ENCODE measurements at places on chromosomes 7 and 10. TPM values are rescaled to one million over a fixed set of nuclear protein-coding genes. Genes with fewer than 3 reads are reported as not detected.

DNA sequence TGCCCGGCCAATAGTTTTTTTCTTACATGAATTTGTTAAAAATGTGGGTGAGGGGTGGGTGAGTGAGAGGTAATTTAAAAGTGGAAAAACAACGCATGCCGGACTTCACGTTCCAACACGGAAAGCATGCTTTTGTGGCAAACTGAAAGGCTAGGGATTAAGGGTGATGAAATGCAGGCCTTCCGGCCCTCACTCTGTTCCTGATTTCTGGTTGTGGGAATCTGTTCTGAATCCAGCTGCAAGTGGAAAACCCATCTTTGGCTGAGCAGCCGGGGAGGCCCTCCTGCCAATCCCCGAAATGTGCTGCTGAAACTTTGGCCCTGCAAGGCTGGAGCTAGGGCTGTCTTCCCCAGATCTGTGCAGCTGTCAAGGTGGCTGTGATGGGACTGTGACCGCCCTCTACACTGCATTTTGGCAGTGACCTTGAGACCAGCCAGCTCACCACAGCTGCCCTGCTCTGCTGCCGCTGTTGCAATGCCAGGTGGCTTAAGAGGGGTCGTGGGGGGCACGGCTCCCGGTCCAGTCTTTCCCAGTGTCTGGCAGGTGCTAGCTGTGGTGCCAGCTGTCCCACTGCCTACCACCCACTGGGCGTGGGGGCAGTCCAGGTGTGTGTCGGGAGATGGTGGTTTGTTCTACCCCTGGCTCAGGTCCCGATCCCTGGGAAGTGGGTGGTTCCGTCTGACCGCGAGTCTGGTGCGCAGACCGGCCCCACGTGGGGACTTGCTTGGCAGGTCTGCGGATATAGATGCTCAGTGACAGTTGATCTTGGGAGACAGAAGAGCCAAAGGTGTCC, 39.0 kb downstream of the TET1 start:
- DNase-seq = no peak

DNA sequence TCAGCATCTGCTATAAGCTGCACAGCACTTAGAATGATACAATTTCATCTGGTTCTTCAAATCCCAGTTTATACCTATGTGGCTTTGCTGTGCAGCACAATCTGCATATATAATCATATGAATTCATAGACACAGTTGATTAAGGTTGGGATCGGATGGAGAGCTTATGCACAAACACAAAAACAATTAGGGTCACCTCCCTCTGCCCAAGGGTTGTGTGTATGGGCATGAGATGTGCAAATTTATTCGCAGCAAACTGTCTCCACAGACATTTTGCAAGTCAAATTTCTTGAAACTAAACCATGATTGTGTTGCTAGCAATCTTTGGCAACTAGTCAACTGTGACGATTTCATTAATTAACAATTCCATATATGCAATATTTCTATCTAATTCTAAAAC, 955.7 kb downstream of the SORCS3 start:
- no peak for DNase-seq

GRCh38 chr10:105062951-105063350, 421.9 kb downstream of the SORCS3 start:
- DNase-seq = no peak

- DNase-seq = no peak
Observed at GRCh38 chr10:64283621-64284020, 762.4 kb downstream of the REEP3 start.

GRCh38 chr7:92708111-92709042, 118.2 kb upstream of the FAM133B start:
- no peak for DNase-seq

DNA sequence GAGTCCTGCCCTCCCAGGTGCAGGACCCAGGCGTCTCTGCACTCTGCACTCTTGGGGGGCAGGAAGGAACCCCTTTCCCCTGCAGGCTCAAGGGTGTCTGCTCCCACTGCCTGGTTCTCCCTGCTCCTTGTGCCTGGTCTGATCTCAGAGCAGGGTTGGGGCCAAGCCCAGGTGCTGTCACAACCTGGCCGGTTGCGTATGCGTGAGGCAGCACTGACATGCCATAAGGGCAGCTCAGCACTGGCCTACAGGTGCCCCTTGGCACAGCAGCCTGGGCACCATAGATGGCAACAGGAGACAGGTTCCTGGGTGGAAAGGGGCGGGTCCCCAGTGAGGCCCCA, 33.2 kb downstream of the DKK1 start:
- DNase-seq = no peak

- no peak for DNase-seq
Observed at GRCh38 chr7:113283861-113284260, 165.5 kb upstream of the SMIM30 start.

DNA sequence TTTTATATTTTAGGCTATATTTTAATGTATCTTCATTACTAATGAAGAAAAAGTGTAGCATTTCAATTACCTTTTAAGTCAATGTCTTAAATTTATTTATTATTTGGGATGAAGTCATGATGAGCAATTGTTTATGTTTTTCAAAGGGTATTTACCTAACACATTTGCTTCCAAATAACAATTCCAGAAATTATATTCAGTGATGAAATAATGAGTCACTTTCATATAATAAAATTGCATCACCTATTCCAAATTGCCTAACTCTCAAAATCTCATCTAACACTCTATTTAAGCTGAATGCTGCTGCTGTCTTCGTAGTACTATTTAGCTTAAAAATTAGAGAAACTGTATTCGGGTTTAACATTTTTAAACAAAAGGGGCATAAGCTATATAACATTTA, 97.7 kb downstream of the PRKG1 start:
- DNase-seq = no peak

GRCh38 chr10:102645741-102646609, 1.7 kb downstream of the TRIM8 start:
- DNase-seq = peak; percentile 70

- no peak for DNase-seq
Observed at GRCh38 chr7:156829669-156830336, 63.2 kb downstream of the LMBR1 start.

GRCh38 chr10:78688901-78689583, 379.7 kb upstream of the ZMIZ1 start:
- DNase-seq = peak; percentile 14

DNA sequence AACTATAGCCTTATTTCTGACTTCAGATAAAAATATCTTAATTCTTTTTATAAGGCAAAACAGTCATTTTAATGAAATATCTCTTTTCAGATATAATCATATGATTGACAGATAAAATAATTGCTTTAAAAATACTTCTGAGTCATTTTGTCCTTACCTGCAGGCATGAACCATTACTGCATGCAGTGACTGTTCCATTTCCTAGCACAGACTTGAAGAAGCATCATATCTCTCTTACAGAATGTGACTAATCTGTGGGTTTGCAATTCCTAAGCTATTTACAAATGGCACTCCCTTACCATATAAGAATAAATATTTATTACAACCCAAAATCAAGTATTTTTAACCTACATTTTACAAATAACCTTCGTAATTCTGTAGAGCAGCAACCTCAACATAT, 120.7 kb downstream of the SRPK2 start:
- DNase-seq = no peak

GRCh38 chr7:55077561-55078410, 59.0 kb downstream of the EGFR start:
- no peak for DNase-seq

DNA sequence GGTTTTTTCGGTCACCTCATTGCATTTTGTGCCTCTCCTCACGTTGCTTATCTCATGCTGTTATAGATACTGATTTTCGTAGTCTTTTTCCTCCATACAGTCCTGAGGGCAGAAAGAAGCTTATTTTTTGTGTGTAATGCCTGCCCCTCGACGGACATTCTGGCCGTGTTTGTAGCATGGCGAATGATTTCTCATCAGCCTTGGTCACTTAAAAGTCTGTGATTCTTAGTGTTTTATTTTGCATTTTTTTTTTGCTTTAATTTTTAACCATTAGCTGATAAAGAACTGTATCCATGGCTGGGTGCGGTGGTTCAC, 469 bp upstream of the NOC3L start:
- DNase-seq = no peak

DNA sequence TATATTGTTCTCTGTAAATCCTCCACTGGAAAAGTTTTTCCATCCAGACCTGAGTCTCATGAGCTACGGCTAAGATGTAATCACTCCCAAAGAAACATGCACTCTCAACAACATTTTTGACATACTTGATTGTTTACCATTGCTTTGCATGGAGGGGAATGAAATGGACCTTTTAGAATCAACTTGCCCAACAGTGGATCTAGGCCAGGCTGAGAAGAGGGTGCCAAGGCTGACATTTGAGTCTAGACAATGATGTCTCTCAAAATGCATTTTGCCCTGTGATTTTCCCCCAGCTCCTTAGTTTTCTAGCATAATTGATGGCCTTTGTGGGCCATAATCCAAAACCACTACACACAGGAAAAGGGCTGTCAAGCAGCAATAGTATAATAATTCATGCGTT, 297.9 kb upstream of the KLF6 start:
- no peak for DNase-seq

DNA sequence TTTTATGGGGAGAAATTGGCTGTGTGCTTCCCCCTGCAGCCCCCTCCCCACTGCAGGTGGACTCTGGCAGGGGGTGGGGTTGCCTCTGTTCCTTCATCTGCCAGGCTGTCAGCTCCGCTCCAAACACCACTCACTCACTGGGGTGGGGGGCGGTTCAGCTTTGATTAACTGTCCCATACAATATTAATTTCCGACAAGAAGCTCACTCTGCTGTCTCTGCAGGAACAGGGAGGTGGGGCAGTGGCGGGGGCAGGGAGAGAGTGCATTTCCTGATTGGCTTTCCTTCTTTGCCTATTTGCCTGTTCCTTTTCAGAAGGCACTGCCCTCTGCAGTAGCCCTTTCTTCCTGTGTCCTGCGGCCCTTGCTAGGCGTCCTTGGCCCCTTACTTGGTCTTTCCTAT, 500.8 kb downstream of the PLXNA4 start:
- DNase-seq = no peak

- no peak for DNase-seq
Observed at GRCh38 chr10:92354587-92354986, 63.6 kb downstream of the MARCHF5 start.

DNA sequence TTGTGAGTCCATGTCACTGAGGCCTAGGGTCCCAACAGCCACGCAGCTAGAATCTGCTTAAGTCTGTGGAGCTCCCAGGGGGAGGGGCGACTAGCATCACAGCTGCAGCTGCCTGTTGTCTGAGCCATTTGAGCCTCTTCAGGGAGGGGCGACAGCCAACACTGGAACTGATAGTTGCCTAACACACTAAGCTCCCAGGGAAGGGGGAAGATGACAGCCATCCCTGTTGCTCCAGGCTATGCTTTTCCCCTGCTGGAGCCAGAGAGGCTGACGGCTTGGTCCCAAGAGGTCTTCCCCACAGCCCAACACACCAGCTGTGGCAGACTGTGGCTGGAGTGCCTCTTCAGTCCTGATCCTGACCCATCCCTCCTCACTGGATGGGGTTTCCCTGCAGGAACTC, 817.5 kb downstream of the NXPH1 start:
- DNase-seq = no peak

DNA sequence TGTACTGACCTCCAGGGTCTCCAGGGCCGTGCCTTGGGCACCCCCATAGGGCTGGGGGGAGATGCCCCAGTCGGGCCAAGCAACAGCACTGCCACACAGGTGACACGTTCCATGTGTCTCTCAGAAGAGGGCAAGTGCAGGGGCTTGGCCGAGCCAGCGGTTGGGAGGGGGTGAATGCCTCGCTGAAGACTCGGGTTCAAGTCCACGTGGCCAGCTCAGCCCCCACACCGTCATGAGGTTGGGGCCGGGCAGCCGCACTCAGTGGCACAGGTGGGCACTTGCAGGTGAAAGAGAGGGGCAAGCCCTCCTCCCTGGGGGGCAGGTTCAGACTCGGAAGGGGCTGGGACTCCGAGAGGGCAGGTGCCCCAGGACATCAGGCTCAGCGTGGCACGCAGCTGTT, 153.8 kb downstream of the MAD1L1 start:
- DNase-seq = no peak

DNA sequence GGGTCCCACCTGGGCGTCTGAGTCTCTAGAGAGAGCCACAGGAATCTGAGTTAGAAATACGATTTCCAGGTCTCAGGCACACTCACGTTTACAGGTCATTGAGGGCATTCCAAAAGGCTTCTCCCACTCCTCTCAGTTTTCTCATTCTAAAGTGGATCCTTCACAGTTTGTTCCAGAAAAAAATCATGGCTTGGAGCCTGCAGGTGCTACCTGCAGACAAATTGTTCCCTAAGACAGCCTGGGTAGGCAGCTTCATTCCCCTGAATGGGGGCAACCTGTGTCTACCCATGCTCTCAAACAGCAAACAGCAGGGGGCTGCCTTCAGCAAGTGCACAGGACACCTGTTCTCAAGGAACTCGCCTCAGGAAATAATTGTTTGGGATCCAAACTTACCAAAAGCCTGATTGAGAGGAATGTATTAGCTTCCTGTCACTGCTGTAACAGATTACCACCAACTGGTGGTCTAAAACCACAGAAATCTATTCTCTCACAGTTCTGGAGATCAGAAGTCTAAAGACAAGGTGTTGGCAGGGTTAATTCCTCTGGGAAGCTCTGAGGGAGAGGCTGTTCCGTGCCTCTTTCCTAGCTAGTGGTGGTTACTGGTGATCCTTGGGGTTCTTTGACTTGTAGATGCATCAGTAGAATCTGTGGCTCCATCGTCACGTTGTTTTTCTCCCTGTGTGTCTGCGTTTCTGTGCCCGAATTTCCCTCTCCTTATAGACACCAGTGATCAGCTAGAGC, 117.2 kb downstream of the RAB11FIP2 start:
- DNase-seq = no peak

GRCh38 chr7:94364816-94365215, 29.9 kb upstream of the COL1A2 start:
- DNase-seq = no peak

DNA sequence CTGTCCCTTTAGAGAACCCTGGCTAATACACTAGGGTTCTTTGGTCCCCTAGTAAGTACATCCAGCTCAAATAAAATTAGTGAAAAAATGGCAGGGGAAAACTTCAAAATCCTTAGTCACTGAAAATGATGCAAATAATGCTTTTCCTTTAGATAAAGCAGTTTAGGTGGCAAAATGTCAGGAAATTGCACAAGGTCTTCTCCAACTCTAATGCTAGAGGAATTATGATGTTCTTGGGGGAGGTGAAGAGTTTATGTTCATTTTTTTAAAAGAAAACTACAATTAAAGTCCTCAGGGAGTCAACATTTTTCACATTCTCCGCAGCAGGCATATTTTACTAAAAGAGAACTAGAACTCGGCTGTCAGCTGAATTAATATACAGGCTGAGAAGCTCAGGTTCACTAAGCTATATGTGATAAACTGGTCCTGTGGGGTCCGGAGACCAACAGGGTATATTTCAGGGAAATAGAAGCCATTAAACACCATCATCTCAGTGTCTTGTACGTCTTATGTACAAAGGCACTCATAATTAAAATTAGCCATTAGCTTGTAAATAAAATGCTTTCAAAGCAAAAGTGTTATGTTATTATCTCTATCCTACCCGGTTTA, 1164.7 kb upstream of the AUTS2 start:
- DNase-seq = no peak

- no peak for DNase-seq
Observed at GRCh38 chr7:100400656-100401055, 27.4 kb downstream of the PILRA start.

The OR2A7 gene
- total RNA-seq = not detected

The VGF gene
- total RNA-seq = 7.7 TPM

The PNLIPRP3 gene
- not detected for total RNA-seq

The TMEM72 gene
- total RNA-seq = not detected

The PRLHR gene
- total RNA-seq = 2.4 TPM

The TMEM130 gene
- 4.9 TPM for total RNA-seq

The FAM200A gene
- 19.6 TPM for total RNA-seq

All from frontal cortex (tissue), 4 donors.